ENCODE measurements at places on chromosomes 16 and 17.

DNA sequence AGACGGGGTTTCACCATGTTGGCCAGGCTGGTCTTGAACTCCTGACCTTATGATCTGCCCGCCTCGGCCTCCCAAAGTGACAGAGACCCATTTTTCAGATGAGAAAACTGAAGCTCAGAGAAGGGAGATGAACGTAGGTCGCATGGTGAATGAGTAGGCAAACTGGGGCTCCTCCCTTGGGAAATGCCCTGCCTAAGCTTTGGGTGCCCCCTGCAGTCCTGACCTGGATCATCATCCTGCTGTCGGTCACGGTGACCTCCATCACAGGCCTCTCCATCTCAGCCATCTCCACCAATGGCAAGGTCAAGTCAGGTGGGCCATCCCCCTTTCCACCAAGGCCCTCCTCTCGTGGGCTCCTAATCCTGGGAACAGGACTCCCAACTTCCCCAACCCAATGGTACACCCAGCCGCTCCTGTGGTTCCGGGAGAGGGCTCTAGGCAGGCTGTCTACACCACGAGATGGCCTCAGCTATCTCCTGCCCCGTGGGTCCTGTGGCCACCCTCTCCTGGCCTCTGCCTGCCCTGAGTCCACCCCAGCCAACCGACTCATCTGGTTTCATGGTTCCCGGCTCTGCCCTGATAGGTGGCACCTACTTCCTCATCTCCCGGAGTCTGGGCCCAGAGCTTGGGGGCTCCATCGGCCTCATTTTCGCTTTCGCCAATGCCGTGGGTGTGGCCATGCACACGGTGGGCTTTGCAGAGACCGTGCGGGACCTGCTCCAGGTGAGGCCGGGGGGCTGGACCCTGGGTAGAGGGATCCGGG, 4.7 kb downstream of the SLC12A3 start:
- no peak for DNase-seq

- DNase-seq = no peak
Measured at GRCh38 chr17:28227316-28228108, 91.5 kb upstream of the TMEM97 start.

DNA sequence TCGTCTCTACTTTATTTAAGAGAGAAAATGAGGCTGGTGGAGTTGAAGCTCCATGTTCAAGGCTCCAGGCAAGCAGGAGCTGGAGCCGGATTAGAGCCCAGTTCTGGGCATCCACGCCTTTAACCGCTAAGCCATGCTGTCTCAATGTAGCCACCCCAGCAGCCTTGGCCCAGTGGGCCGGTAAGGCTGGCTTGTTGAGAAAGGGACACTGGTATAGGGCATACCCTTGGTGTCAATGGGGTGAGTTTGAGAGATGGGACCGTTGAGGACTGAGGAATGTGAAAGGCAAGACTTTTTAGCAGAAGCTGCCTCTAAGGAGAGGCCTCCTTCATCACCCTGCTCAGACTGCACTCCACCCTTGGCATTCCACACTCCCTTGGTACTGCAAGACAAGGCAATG, 147.4 kb downstream of the CYLD start:
- DNase-seq = no peak

GRCh38 chr16:27303256-27304100, 10.3 kb upstream of the IL4R start:
- no peak for DNase-seq

- DNase-seq = no peak
Measured at GRCh38 chr16:17666293-17666692, 195.5 kb upstream of the XYLT1 start.

- no peak for DNase-seq
Measured at GRCh38 chr17:78214016-78214705, at the start of gene BIRC5. Gene BIRC5 (plus strand): TSS chr17:78214253. CDS start chr17:78214317, 64 bp downstream.

GRCh38 chr17:39018267-39019134, 51.3 kb upstream of the FBXO47 start:
- DNase-seq = no peak

DNA sequence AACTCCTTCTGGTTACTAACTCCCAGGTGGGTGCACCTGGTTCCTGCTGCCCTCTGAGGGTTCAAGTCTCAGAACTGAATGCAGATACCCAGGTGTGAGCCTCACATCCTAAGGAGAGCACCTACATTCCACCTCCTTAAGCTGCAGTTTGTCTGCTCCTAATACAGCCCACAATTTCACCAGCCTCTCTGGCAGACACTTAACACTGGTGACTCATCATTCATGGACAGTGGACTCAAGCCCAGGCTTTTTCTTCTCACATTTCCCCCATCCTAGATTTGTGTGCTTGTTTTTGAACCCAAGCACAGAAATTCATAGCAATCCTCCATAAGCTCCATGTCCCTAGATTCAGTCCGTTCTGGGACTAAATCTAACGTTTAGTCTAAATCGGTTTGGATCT, 7.0 kb upstream of the MAF start:
- no peak for DNase-seq

DNA sequence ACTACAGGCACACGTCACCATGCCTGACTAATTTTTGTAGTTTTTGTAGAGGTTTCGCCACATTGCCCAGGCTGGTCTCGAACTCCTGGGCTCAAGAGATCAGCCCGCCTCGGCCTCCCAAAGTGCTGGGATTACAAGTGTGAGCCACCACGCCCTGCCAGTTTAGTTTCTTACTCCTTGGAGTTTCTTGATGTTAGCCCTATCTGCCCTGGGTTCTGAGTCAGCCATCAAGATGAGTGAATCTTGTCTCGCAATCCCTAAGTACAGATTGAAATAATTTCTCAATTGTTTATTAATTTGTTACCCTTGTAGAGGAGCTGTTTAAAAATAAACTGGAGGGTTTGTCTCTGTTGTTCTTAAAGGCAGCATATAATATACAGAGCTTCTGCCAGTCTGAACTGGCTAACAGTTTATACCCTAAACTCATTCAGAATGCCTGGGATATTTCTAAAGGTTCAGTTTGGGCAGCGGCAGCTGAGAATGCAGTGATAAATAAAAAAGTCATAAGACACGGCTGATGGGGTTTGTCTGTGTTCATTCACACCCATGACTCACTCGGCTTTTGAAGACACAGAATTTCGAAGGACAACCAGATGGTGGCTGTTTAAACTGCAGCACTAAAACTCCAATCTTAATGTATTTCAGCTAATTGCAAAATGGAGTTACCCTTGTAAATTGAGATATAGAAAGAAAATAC, 39.6 kb downstream of the GPRC5B start:
- DNase-seq = peak; percentile 63

DNA sequence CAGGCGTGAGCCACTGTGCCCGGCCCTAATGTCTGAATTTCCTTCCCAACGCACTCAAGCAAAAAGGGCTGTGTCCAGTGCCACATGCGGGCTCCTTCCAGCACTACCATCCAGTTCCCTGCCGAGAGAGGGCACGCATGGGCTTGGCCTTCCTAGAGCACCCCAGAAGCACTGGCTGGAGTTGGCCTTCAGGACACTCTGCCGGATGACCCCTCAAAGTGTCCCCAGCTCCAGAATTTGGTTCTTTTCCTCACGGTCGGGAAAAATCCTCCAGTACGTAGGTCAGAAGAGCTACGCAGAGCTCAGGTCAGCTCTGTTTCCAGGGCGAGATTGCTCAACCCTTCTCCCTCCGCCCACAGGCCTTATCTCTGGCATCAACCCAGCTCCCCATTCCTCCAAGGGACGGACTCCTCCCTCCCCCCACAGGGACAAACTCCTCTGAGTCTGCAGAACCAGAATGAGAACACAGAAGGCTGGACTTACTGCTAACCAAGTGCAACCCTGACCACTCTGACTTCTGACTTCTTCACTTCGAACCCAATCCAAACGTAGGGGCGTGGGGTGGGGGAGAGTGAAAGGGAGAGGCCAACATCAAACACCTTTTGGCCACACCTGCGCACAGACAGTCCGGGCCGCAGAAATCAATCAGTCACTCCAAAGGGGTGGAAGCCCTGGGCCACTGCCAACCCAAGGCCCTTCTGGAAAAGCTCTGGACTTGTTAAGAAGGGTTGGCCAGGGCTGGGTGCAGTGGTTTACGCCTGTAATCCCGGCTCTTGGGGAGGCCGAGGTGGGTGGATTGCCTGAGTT, 3.6 kb downstream of the CDC42EP4 start:
- peak; percentile 68 for DNase-seq

GRCh38 chr17:49455272-49455861, 39.7 kb upstream of the NGFR start:
- DNase-seq = no peak

- DNase-seq = no peak
Measured at GRCh38 chr16:79589601-79590102, 10.9 kb downstream of the MAF start.

- no peak for DNase-seq
Measured at GRCh38 chr16:74455619-74456289, 34.5 kb upstream of the CLEC18B start.

- no peak for DNase-seq
Measured at GRCh38 chr16:89146211-89147005, 25.1 kb upstream of the CDH15 start.

- DNase-seq = no peak
Measured at GRCh38 chr17:57313097-57313835, 56.9 kb downstream of the MSI2 start.

GRCh38 chr17:45131616-45132319, 547 bp downstream of the PLCD3 start:
- DNase-seq = no peak

GRCh38 chr17:63629627-63630026, 7.4 kb downstream of the MAP3K3 start:
- DNase-seq = no peak

DNA sequence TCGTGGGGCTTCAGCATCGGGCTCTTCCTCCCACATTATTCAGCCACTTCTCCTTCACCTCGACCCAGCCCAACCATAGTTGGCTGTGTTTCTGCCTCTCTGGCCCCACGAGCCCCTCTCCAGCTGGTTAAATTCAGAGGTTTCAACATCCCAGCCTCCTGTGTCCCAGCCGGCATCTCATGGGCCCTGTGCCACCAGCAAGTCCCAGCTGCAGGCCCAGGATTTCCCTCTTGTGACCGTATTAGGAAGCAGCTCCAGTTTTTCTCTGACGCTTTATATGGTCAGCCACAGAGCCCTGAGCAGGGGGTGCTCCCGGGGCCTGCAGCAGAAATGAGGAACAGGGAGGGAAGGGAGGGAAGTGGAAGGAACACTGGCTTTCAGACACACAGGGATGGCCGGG, 27.4 kb downstream of the MYH11 start:
- DNase-seq = no peak

DNA sequence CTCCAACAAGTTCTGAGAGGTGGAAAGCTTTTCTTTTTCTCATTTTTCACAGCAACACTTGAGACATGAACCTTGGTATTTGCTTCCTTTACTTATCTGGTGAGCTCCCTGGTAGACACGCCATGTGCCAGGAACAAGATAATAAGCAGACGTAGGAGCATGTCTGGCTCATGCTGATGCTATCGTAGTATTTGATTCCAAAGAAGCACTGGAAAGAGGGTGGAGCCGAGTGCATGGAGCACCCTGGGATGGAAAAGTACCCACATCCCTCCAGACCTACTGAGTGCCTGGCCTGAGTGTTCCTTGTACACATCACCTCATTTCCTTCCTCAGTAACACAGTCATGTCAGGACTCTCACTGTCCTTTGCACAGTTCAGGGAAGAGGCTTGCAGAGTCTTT, 231.0 kb downstream of the CBLN1 start:
- no peak for DNase-seq

DNA sequence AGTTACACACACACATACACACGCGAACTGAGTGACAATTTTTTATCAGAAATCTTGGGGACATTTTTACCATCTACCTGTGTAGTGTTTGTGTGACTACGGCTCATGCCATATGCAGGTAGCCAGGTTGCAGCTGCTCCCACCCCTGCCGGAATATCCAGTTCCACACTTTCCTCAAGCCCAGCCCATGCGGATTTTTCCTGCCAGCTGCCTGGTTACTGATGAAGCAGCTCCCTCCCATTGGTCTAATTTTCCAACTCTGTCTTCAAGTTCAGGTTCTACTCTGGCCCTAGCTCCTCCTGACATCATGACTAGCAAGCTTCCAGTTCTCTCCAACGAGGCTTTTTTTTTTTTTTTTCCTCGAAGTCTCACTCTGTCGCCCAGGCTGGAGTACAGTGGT, 4.8 kb downstream of the GSG1L2 start:
- DNase-seq = no peak

DNA sequence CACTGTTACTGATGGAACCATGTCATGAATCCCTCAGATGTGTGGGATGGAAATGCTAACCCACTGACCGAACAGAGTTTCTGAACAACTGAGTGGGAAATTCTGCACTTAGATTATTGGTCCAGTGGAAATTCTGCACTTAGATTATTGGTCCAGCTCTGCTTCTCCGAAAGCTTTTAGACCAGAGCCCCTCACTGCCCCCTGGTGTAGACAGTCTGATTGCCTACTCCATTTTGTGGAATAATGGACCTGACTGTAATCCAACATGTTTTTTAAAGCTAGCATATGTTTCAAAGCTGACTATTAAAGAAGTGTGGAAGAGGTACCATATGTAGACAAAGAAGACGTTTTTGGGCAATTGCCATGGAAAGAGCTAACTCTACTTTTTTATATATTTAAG, 50.3 kb upstream of the TBX2 start:
- no peak for DNase-seq

DNA sequence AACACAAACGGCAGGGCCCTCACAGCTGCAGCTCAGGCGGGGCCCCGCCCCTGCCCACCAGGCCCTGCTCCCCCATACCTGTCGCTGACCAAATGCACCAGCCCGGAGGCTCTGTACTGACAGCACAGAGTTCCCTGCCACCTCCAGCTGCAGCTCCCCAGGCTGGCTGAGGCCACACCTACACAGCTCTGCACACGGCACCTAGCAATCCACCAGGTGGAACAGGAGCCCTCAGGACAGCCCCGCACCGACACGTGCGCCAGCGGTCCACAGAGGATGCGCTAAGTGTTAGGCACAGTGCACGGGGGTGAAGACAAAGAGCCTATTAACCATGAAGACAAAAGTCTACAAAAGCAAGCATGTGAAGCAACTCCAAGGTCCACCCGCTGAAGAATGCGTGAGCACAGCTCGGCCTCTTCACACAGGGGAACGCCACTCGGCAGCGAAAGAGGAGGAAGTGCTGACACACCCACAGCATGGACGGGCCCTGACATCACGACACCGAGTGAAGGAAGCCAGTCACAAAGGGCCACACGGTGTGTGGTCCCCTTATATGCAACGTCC, 5.4 kb downstream of the ZCCHC14 start:
- no peak for DNase-seq

Measured in BJ (cell line).